Stimulated activated CD4-positive, alpha-beta T cell treated with anti-CD3 and anti-CD28 coated beads, Interleukin-2, amount 100 ng/mL, for 4 hours (primary cell): ENCODE measurements at places on chromosomes 13 and 19.

- DNase-seq, result no peak
Observed at GRCh38 chr19:50514346-50515167, 844 bp upstream of the ASPDH start.

DNA sequence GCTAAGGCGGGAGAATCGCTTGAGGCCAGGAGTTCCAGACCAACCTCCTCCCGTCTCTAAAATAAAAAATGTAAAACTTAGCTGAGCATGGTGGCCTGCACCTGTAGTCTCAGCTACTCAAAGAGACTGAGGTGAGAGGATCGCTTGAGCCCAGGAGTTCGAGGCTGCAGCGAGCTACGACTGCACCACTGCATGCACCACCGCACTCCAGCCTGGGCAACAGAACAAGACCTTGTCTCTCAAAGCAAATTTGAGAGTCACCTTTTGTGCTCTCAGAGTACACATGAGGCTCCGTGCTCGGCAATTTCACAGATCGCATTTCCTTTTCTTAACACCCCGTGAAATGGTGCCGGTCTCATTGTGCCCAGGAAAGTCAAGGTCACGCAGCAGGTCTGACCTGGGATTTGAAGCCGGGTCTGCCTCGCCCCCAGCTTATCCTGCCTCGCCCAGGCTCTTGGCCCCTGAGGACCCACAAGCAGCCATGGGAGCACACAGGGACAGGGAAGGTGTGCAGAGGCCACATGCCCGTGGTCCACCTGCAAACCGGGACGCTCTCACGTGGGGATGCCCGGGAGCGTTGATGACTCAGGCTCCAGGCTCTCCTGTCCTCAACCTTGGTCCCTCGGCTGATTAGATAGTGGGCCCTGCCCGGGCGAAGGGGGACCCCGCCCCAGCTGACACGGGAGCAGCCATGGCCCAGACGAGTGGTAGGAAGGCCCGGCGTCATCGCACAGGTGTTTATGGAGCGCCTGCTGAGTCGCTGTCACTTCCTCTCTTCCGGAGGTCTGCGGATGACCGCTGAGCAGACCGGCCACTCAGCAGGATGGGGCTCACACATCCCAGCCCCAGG, 1.1 kb upstream of the SMIM24 start:
- no peak for DNase-seq

GRCh38 chr13:76004416-76004815, 368.3 kb downstream of the LMO7 start:
- DNase-seq, result no peak

DNA sequence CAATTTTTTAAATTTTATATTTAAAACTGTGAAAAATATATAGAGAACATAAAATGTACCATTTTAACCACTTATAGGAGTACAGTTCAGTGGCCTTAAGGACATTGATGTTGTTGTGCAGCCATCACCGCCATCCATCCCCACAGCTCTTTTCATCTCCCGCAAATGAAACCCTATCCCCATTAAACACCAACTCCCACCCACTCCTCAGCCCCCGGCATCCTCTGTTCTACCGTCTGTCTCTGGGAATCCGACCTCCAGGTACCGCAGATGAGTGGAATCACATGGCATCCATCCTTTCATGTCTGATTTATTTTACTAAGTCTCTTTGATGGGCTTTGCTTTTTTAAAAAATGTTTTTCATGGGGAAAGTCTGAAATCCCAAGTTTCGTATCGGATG, 23.8 kb upstream of the SMIM17 start:
- DNase-seq, result no peak

GRCh38 chr13:51385114-51385513, 45.6 kb downstream of the SERPINE3 start:
- no peak for DNase-seq
